ENCODE measurements at places on chromosomes 12 and 14.

DNA sequence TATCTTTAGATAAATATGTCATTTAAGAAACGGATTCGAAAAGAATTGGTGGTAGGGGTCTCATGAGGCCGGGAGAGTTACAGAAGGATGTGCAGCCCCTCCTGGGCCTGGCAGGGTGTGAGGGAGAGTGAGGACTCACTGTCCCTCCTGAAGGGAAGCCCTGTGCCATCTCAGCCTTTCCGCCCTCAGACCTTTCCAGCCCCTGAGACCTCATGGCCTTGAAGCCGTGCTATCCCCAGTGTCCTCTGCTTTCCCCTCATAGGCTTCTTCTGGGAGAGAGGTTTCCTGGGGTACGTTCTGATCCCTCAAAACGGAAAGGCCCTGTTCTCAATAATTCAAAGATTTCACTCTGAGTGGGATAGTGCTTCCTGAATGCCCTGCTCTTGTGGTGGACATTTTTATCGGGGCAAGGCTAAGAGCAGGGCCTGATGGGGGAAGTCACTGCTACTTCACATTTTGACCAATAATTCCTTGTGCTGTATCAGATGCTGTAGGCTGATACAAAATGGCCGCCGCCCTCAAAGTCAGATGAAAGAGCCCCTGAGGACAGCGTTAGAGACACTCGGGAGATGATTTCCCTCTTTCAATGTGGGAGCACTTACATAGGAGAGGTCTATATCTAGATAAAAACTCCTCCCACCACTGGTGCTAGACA lies 1.3 kb downstream of the CD4 start:
- DNase-seq = no peak

- DNase-seq = no peak
Measured at GRCh38 chr14:91170504-91171121, 56.7 kb downstream of the DGLUCY start.

- no peak for DNase-seq
Measured at GRCh38 chr12:55847603-55848291, 5.0 kb upstream of the MMP19 start.

- no peak for DNase-seq
Measured at GRCh38 chr14:105023791-105024480, 3.1 kb upstream of the CDCA4 start.

- DNase-seq = peak; percentile 20
Measured at GRCh38 chr12:52307836-52308805, 13.1 kb downstream of the KRT83 start.
